ENCODE measurements at places on chromosomes 1 and 21.

DNA sequence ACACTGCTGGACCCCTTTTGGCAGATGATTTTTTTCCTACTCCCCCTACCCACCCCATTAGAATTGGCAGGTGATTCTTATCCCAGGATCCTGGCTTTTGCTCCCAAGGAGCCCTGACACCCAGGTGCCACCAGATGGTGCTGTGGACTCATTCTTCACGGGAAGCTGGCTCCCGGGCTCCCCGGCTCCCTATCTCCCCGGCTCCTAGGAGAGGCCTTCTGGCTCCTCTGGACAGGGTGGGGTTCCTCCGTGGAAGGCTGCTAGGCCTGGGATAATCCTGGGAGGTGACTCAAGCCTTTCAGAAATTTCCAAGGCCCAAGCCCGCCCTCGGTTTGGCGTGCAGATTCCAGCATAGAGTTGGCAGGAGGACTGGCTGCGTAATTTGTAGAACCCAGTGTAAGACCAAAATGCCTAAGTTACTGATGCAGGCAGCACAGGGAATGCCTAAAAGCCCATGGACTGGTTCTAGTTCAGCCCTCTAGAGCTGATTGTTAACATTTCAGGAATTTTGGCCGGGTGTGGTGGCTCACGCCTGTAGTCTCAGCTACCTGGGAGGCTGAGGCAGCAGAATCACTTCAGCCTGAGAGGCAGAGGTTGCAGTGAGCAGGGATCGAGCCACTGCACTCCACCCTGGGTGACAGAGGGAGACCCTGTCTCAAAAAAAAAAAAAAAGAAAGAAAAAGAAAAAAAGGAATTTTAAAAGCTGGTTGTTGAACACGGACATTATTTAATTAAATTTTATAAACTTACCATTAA lies 6.8 kb upstream of the BSDC1 start:
- peak; percentile 26 for DNase-seq

DNA sequence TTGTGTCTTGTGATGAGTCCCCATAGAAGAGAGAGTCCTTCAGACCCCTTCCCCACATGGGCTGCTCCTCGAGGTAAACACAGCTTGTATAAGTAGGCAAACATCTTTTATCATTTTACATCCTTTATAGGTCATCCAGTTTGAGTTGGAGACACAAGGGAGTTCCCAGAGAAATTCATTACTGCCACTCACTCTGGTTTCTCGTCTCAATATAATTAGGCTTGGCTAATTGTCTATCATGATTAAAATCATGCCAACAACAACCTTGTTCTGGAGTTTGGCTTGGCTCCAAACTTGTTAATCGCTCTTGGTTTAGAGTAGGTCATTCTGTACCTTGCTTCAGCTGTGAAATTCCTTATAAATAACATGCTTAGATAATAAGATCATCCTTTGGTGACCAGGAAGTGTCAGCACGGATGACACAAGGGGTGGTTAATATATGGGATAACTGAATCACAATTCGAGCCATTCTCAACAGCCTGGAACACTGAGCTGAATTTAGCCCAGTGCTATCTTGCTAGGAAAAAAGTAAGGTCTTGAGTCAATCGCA lies 70.7 kb upstream of the DAB1 start:
- no peak for DNase-seq

DNA sequence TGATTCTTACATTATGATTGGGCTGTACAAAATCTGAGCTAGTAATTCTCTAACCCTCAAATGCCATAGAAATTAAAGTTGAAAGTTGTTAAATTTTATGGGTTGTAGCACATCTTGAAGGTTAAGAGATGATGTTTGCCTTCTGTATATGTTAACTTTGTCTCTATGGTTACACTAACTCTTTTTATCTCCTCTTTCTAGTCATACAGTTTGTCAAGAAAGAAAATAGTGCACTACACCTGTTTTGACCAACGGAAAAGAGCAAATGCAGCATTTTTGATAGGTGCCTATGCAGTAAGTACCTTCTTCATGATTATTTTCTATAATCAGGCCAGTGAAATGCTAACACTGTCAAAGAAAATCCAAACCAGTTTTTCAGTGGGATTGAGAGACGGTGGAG lies 38.2 kb downstream of the CDC14A start:
- DNase-seq, result no peak

DNA sequence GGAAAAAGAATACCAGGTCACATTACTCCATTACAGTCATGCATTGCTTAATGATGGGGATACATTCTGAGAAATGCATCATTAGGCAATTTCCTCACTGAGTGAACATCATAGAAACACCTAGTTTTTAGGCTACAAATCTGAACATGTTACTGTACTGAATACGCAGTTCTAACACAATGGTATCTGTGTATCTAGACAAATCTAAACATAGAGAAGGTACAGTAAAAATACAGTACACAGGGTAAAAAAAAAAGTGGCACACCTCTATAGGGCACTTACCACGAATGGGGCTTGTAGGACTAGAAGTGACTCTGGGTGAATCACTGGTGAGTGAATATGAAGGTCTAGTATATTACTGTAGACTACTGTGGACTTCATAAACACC lies 115.7 kb downstream of the AKT3 start:
- DNase-seq, result no peak

DNA sequence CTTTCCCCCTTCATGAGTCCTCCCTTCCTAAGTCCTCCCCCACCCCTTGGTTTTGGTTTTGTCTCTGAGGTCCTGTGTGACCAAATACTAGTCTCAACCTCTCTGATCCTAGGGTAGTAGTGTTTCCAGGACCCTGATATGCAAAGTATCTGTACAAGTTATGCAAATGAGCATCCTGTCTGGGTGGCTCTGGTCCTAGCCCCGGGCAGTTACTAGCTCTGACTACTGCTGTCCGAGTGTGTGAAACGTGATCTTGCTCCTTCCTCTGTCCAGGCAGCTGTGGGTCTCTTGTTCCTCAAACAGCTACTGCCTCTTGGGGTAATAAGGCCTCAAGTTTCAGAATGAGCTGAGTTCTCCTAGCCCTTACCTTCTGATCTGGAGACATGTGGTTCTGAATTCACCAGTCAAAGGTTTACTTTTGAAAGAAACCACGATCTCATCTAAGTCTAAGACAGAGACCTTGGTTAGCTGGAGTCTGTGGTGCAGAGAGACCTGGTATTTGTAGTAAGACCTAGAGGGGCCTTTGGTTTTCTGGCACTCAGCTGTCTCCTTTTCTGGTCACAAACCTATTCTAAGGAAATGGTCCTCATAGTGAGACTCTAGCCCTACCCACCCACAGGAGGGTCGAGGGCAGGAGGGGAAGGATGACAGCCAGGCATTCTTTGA lies 31.0 kb upstream of the IL19 start:
- DNase-seq, result no peak

DNA sequence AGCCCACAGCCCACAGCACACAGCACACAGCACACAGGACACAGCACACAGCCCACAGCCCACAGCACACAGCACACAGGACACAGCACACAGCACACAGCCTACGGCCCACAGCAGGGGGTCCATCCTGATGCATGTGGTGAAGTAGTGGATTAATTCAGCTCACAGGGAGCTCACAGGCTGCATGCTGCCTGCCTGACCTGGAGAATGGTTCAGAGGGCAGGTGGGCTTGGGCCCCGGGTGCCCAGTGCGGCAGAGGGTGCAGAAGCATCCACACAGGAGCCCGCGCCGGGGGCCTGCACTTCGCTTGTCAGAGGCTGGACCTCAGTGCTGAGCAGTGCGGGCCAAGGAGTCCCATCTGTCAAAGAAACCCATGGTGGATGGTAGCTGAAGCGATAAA lies 21.1 kb upstream of the AJAP1 start:
- no peak for DNase-seq

DNA sequence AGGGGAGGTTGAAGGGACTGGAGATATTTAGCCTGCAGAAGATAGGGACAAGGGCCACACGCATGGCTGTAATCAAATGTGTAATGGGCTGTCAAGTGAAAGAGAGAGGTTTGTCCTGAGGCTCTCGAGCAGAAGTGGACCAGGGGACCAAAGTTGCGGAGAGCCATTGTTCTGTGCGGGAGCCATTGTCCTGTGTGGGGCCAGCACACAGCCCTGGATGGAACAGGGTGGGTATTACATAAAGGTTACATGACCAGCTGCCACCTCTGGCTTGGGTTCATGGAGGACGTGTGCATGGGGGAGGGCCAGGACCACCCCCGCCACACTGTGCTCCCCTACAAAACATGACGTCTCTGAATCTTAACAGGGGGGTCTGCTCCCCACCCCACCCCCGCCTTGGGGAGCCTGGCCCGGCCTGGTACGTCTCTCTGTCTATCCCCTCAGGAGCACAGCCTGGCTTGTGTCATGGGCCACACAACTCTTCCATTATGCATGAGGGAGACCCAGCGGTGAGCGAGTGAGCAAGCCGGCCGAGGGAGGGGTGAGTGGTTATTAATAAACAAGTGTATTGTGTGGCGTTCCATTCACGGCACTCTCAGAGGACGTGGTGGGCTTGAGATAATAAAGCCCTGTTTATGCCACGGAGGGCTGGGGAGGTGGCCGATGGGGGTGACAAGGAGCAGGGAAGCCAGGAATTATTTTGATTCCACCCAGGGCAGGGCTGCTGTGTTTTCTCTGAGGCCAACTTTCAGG lies at the start of gene NFASC:
Gene NFASC (plus strand): TSS at position 703 of the 753 bp plus-strand sequence. CDS start 73,454 bp downstream, outside the sequence.
- DNase-seq, result no peak

- no peak for DNase-seq
Observed at GRCh38 chr1:42966688-42967612, 8.3 kb upstream of the SLC2A1 start.

GRCh38 chr1:183721041-183721440 lies 67.9 kb upstream of the APOBEC4 start:
- DNase-seq, result no peak

- no peak for DNase-seq
Observed at GRCh38 chr1:50950396-50950795, 9.7 kb downstream of the FAF1 start.

- DNase-seq, result no peak
Observed at GRCh38 chr1:55214934-55215193, 300 bp downstream of the USP24 start.

DNA sequence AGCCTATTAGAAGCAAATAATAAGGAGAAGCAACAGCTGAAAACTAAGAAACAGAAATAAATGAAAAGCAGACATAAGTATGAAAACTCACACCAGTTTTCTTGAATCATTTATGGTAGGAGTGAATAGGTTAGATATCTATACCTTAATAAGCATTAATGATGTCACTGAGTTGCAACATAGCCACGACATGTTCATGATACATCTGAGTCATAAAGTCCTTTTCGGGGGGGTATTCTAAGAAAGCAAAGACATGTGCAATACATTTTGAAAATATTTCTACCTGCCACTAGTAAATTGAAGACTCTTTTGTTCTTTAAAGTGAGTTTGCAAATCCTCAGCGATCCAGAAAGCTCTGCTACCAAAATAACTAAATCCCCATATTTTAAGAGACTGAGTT lies 7.2 kb downstream of the CD34 start:
- no peak for DNase-seq

- no peak for DNase-seq
Observed at GRCh38 chr1:56490619-56491018, 88.7 kb downstream of the PLPP3 start.

DNA sequence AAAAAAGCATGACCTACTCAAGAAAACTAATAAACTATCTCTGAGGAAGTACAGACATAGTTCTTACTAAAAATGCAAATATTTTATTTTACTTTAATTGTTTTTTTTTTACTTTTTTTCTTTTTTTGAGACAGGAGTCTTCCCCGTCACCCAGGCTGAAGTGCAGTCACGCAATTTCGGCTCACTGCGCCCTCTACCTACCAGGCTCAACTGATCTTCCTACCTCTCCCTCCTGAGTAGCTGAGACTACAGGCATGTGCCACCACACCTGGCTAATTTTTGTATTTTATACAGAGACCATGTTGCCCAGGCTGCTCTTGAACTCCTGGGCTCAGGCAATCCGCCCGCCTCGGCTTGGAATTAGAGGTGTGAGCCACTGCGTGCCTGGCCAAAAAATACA lies 1263.1 kb downstream of the KCNT2 start:
- no peak for DNase-seq

GRCh38 chr1:228213917-228214808 lies 6.3 kb downstream of the OBSCN start:
- DNase-seq, result no peak

DNA sequence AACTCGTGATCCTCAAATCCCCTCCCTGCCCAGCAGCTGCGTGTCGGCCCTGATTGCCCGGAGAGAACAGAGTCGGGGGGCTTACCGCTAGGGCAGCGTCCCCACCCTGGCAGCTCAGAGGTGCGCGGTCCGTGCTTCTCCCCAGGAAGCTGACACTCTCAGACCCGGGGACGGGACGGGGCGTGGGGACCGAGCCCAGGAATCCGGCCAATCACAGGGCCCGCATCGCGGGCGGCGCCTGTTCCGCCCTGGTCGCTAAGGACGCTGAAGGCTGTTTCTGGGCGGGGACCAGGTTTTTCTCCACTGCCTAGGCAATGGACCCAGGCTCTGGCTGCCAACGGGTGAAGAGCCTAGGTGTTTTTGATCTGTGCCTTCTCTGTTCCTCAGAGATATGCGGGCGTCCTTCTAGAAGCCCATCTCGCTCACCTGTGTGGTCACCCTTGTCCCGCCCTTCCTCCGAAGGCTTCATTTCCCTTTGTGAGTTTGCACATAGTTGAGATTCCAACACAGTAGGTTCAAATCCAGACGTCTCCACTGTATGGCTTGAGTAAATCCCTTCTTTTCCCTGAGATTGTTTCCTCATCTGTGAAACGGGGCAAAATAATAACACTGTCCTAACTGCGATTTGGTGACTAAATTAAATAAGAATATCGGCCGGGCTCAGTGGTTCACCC lies at the start of gene C1orf87:
Gene C1orf87 (minus strand): TSS at position 166 of the 674 bp plus-strand sequence. CDS start 1,127 bp downstream, outside the sequence.
- DNase-seq, result no peak

DNA sequence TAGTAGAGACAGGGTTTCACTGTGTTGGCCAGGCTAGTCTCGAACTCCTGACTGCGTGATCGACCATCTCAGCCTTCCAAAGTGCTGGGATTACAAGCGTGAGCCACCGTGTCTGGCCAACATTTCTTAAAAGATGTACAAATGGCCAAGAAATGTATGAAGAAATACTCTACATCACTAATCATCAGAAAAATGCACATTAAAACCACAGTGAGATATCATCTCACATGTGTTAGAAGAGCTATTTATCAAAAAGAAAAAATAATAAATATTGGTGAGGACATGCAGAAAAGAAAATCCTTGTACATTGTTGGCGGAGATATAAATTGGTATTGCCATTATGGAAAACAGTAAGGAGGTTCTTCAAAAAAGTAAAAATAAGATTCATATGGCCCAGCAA lies 33.6 kb upstream of the TNFSF18 start:
- no peak for DNase-seq

GRCh38 chr1:226107471-226108460 lies 45.2 kb downstream of the H3-3A start:
- no peak for DNase-seq

DNA sequence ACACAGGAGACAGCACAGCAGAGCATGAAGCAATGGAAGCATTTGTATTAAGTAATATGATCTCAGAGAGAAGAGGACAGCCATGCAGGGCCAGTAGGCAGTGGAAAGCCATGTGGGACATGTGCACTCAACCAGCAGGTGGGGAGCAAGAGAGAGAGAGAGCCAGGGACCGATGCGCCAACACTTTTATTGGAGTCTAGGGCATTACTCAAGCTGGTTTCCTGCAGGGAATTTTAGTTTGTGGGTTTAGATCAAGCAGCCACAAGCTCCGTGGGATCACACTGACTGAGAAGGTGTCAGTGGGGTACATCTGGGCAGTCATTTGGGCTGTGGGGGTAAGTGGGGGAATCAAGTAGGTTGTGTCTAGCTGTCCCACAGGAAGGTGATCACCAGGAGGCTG lies 137.1 kb downstream of the PCBP3 start:
- DNase-seq, result no peak

- no peak for DNase-seq
Observed at GRCh38 chr1:97277891-97278654, 556.5 kb downstream of the PTBP2 start.

- DNase-seq, result no peak
Observed at GRCh38 chr21:42309753-42310213, 5.4 kb downstream of the TFF3 start.

All from SK-N-MC (cell line).